Naive thymus-derived CD4-positive, alpha-beta T cell (primary cell): ENCODE measurements at places on chromosomes 13 and 19.

DNA sequence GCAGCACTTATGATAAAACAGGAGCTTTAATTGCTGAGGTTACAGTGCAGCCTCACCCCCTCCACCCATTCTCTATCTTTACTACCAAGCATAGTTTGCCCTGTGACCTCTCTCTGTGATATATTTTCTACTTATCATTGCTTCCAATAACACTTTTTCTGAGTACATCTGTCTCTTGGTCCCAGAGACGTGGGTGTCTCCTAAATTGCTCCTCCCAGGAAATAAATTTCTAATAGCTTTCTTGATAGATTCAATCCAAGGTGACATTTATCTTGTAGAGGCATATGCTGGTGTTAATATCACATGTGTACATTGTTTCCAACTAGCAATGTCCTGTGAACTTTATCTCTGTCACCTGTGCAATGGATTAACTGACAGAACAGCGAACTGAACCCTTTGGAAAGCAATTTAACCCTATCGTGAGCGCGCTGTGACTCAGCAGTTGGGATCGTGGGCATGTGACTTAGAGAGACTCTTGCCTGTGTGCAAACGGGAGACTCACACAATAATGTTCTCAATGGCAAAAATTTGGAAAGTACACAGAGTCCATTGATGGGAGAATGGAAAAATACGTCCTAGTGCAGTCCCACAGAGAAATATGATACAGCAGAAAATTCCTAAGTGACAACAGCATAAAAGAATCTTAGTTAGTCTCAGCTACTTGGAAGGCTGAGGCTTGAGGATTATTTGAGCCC, 7.0 kb upstream of the MAP2K2 start:
- DNase-seq: no peak

DNA sequence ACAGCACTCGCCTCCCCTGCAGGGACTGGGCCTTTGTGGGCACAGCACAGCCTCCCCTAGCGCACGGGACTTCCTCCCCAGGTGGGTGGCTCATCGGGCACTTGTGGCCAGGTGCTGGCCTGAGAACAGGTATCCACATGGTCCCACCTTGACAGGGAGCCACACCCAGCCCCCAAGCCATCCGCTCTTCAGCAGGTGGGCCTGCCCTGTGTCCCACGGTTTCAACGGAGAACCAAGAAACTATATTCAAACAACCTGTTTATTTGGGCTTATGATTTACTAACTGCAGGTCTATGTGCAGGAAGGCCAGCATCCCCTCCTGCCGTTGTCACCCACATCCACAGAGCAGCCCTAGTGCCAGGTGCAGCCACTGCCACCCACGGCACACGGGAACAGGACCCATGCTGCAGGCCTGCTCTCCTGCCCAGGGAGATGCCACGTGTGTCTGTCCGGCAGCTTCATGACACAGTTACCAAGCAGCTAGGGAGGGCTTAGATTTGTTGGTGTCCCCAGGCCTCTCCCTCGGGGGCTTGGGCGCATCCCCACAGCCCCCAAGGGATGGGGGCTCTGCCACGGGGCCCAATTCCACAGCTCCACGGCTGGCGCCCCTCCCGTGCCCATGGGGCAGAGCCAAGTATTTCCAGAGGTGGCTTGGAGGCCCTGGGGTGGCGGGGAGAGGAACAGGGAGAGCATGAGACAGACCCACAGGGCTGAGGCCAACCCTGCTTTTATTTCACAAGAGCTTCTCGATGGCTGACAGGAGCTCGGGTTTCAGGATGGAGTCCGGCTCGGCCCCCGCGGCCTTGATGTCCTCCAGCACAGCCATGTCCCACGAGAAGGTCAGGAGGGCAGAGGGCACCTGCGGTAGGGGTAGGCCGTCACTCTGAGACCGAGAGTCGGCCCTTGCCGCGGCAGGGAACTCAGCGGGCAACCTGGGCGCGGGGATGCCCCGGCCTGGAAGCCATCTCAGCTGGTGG, 12.5 kb downstream of the UBXN6 start:
- no peak for DNase-seq

- no peak for DNase-seq
These were observed 1065.8 kb upstream of the SPRY2 start for GRCh38 chr13:81406639-81407292.

- DNase-seq: no peak
These were observed 172.3 kb upstream of the SPRY2 start for GRCh38 chr13:80513196-80513595.

GRCh38 chr13:98528663-98529064, 48.2 kb downstream of the STK24 start:
- DNase-seq: no peak

GRCh38 chr19:53792721-53793433, 31.2 kb downstream of the NLRP12 start:
- peak; percentile 68 for DNase-seq

GRCh38 chr13:74945637-74946036, 536.3 kb downstream of the TBC1D4 start:
- no peak for DNase-seq

GRCh38 chr13:113981194-113981605, 7.3 kb upstream of the C13orf46 start:
- DNase-seq: no peak
